ENCODE measurements at places on chromosomes 7 and 10.

DNA sequence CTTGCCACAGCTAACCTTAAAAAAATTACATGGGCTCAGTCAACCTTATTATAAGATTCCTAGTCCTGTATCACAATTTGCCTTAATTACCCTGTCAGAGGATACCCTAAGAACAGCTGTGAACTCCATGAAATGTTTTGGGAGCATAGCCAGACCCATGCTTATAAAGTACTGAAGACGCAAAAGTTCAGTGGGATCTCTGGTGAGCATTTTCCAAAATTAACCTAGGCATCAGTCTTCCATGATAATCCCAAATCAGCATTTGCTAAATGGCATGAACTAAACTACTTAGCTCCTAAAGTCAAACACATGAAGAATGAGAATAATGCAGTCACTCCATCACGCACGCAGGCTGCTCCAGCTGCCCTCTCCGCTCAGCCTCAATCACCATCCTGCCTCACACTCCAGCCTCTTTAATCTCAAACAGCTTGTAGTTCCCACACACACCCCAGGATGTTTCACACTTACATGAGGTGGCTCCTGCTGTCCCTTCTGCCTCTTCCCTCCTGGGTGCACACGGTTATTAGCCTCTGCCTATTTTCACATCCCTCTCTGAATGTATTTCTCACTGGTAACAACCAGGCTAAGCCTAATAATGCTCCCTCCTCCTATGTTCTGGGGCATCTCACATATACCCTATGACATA lies 15.3 kb downstream of the IGF2BP3 start:
- DNase-seq: no peak

DNA sequence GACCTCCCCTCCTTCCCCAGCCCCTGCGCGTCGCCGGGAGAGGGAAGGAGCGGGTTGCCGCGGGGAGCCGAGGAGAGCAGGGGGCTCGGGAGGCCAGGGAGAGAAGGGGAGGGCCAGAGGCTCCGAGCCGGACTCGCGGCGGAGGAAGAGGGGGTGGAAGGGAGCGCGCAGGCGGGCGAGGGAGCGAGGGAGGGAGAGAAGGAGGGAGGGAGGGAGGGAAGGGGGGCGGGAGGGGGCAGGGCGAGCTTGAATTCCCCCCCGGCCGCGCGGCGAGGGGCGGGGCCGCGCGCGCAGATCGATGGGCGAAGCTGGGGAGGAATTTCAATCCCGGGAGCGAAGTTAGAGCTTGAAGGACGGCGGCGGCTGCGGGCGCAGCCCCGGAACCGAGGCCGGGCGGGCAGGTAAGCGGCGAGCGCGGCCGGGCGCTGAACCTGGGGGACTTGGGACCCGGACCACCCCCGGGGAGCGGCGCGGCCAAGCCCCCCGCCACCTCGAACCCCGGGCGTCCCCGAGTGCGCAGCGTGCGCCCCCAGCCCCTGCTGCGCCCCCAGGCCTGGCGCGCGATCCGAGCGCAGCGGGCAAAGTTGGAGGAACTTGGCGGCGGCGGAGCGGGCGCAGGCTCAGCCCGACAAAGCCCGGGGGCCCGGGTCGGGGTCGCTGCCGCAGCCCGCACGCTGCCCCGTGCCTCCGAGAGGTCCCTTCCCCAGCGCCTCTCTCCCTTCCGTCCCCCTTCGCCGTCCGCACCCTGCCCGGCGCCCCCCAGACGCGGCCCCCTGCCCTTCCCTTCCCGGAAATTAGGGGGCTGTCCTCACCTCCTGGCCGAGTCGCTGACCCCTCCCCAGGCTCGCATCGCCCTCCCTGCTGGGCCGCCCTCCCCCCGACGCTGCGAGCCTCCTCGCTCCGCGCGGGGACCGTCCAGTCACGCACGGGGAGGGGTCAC lies at the start of gene ELFN1:
TSS of gene ELFN1 (plus strand) at position 324 of the 940 bp plus-strand sequence. CDS start 74,320 bp downstream, outside the sequence.
- no peak for DNase-seq

GRCh38 chr7:42378149-42378548 lies 141.1 kb upstream of the GLI3 start:
- DNase-seq: no peak

DNA sequence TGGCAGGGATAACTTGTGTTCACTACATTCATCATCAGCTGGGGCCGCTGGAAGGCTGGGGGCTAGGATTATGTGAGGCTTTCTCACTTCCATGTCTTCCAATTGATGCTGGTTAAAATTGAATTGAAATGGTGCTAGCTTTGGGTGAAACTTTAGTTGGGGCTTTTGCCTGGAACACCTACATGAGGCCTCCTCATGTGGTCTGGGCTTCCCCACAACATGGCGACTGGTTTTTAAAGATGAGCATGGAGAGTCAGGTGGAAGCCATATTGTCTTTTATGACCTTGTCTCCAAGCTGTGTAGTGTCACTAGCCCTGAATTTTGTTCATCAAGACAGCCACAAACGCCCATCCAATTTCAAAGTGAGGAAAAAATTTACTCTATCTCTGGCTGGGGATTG lies 1033.9 kb downstream of the TYW1 start:
- no peak for DNase-seq

DNA sequence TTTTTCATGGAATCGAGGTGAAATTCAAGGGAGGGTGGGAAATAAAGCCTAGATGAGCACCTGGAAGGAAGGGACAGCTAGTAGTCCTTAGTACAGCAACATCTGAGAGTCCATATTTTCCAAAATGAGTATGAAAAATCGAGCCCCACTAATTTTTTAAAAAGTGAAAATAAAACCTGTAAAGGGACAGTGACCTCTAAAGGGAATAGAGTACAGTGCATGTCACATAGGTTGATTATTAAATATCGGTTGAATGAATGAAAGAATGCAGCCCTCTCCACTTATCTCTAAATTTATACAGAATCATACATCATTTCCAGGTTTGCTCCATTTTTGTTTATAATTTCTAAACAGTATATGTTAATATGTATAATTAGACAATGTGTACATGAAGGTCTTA lies 1088.5 kb upstream of the GHITM start:
- no peak for DNase-seq

DNA sequence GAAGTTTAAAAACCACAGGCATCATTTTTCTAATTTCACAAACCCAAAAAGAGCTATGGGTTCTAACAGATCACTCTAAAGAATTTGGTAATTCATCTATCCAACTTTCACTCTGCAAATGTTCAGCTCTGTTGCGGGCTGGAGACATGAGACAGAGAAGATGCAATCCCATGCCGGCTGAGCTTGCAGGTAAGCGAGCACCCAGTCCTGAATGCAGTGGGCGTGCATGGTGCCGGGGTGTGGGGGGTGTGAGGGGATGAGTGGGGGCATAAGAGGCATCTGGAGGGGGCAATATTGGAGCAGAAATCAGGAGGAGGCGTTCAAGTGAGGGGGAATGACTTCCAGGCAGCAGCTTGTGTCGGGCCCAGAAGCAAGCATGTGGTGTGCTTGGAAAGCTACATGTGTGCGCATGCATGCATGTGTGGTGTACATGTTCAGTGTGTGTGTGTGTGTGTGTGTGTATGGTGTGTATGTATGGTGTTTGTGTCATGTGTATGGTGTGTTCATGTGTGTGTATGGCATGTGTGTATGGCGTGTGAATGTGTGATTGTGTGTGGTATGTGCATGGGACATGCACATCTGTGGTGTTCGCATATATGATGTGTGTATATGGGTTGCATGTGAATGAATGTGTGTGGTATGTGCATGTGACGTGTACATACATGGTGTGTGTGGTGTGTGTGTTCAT lies 172.9 kb downstream of the PRKCQ start:
- no peak for DNase-seq

DNA sequence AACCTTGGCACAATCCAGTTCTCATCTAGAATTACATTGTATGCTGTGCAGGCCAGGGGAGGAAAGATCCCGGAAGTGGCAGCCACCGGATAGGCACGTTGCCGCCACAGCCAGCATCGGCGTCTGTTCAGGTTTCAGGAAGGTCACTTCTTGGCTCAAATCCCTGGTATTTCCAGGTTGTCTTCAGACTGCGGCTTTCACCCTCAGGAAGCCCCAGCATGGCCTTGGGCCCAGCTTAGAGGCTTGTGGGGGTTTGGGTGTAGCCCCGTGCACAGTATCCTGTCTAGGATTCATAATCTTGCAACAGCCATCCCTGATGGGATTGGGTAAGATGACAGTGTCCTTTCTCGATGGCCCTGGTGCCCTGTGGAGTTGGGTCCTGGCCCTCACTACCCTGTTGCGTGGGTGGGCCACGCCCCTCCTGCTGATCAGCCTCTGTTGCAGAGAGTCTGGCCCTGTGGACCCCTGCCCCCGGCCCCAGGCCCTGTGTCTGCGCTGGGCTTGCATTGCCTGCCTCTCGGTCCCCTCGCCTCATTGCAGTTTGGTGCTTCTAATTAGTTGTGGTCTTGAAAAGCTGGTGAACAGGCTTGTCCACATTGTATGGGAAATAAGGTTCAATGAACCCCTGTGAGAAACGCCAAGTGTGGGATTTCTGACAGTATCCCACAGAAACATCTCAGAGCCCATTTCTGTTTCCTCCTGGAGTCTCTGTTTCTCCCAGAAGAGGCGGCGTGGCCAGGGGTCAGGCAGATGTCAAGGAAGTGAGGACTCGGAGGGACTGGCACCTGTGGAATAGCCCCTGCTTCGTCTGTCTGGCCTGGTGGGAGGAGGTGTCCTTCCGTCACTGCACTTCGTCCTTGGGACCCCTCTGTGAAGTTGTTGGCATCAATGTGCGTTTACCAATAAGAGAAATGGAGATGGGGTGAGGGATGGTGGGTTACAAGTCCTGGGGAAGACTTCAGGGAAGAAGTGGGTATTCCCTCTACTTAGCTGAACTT lies 77.5 kb downstream of the MGMT start:
- no peak for DNase-seq

- DNase-seq: no peak
These were observed 128.5 kb downstream of the WDR11 start for GRCh38 chr10:120979435-120980278.

- no peak for DNase-seq
These were observed 130.8 kb downstream of the TCF7L2 start for GRCh38 chr10:113080925-113081229.

DNA sequence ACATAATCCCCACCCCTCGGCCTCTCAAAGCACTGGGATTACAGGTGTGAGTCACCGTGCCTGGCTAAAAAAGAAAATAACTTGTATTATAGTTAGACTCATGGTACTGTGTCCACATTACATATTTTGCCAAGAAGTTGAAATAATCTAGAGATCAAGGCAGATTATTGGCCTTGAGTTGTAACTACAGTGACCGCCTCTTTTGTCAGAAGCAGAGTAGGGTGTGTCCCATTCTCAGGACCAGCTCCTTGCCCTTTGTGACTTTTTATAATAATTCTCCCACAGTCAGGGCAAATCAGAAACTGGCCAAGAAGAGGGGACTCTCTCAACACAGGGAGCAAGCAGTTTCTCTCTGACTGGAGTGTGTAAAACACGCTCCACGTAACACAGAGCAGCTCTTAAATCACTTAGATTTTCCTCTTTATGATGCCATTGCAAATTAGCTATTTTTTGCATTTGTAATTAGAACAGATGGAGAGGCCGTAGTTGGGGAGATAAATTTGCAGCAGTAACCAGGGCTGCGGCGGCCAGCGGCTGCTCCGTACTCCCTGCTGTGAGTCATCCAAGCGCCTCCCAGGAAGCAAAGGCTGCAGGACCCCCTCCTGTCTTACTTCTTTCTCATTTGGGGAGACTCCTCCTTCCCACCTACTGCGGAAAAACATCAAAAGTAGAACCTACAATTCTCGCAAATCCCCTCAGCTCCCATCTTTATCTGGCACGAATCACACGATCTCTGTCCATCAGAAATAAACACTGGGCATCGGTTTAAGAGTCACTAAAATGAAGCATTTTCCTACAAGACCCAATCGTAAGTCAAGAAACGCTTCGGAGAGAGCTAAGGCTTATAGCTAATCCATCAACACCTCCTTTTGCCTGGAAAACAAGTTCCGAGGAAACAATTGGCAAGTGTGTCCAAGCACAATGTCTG lies 32.1 kb upstream of the MSRB2 start:
- peak; percentile 13 for DNase-seq

DNA sequence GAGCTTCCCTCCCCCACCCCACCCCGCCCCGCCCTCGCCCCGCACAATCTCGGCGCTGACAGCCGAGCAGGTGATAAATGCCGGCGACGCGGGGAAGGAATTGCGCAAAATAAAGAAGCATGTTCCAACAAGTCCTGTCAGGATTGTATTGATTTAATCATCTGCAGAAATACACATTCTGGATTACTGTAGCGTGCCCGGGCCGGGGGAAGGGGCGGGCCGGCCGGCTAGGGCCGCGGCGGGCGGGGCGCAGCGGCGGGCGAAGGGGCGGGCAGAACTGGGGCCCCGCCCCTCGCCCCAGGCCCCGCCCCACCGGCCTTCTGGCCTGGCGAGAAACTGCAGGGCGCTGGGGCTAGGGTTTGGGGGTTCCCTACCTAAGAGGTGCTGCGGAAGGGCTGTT lies 88.9 kb upstream of the PAX2 start:
- DNase-seq: peak; percentile 22

DNA sequence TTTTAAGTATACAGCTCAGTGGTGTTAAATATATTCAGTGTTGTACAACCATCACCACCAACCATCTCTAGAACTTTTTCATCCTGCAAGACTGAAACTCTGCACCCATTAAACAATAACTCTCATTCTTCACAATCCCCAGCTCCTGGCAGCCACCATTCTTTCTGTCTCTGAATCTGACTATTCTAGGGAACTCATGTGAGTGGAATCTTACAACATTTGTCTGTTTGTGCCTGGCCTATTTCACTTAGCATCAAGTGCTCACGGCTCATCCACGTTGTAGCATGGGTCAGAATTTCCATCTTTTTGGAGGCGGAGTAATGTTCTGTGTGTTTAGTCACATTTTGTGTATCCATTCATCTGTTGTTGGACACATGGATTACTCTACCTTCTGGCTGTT lies 40.8 kb upstream of the PFKFB3 start:
- peak; percentile 20 for DNase-seq

DNA sequence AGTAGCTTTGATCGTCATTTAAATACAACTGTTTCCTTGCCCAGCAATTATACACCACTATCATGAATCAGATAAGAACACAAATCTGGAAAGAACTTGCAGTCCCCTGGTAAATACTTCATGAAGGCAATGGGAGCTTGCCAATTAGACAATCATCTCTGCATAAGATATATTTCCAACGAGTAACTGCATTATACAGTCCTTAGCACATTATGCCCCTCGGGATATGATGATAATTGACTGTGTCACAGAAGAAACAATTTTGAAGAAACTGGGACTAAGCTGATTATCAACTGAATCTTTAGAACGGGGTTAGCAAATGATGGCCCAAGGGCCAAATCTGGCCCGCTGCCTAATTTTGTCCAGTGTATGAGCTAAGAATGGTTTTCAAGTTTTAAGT lies 155.7 kb downstream of the TRIL start:
- peak; percentile 42 for DNase-seq

- no peak for DNase-seq
These were observed 358.1 kb downstream of the CRPPA start for GRCh38 chr7:16063221-16063620.

GRCh38 chr7:150435047-150435389 lies 15.4 kb upstream of the GIMAP8 start:
- no peak for DNase-seq

GRCh38 chr7:132518102-132518838 lies 58.0 kb downstream of the PLXNA4 start:
- peak; percentile 5 for DNase-seq

Measured in iris pigment epithelial cell (primary cell).